ENCODE measurements at places on chromosomes 1 and 21.

DNA sequence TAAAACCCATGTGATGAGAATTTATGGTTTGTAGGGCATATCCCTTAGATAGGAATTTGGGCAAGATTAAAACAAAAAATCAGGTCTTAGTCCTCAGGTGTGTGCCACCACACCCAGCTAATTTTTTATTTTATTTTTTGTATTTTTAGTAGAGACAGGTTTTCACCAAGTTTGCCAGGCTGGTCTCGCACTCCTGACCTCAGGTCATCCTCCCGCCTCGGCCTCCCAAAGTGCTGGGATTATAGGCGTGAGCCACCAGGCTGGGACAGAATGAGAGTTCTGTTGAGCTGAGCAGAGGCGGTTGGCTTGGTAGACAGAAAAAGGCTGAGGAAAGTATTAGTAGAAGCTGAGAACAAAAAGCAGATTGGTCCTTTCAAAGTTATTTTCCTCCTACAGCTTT, 43.8 kb upstream of the EDARADD start:
- DNase-seq, result no peak

- no peak for DNase-seq
Measured at GRCh38 chr1:147760481-147761260, at the start of gene GJA5. Gene GJA5, minus strand, starts transcription at chr1:147760602. Its CDS starts 1,364 bp downstream, at chr1:147759238.

GRCh38 chr1:93740157-93740556, 58.5 kb upstream of the BCAR3 start:
- no peak for DNase-seq

DNA sequence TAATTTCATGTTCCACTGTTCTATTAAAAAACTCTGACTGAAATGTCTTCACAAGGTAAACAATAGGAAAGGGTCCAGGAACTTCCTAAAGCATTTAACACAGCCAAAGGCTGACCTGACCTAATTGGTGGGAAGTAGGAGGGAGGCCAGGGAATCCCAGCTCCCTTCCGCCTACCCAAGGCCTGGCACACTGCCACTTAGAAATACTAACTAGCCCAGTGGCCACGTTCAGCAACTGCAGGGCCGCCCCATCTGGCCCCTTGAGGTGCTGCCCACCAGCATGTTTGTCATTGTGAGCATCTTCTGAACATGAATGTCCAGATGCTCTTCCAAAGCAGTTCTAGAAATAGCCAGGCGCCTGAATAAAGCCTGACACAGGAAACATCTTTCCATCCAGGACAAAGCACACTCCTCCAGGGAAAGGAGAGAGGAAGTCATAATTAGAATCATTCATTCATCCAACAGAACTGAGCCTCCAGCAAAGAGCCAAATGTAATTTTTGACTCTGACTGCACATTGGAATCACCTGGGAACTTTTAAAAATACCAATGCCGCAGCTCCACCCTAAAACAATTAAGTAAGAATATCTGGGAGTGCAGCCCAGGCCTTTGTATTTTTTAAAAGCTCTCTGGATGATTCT, 44.6 kb upstream of the BCL9 start:
- DNase-seq, result peak; percentile 9

DNA sequence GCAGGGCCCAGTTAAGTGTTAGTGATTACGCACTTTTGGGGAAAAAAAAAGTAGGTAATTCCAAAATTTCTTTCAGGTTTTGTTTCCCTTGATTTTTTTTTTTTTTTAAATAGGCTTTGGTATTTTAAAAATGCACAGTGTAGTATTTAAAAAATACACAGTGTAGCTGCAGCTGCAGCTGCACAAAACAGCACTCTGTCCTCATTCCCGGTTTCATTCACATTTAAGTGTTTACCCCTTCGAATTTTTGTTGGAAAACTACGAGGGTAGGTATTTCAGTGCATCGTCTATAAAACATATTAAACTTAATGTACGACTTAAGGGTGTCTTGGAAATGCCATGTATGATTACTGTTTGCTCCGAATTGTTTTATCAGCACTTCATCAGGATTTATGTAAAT, 3.4 kb downstream of the NEK7 start:
- no peak for DNase-seq

GRCh38 chr1:203477748-203478147, 2.1 kb downstream of the PRELP start:
- DNase-seq, result no peak

DNA sequence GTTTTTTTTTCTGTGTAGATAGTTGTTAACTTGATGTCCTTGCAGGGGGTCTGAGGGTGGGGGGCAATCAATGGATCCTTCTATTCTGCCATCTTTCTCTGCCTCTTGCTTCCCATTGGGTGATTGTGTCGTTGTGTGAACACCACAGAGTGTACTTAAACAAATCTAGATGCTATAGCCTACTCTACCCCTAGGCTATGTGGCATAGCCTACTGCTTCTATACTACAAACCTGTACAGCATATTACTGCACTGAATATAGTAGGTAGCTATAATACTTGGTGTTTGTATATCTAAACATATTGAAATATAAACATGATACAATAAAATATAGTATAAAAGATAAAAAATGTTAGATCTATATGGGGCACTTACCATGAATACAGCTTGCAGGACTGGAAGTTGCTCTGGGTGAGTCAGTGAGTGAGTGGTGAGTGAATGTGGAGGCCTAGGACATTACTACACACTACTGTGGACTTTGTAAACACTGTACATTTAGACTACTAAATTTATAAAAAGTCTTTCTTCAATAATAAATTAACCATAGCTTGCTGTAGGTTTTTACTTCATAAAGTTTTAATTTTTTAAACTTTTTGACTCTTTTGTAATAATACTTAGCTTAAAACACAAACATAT, 105.4 kb downstream of the CENPF start:
- DNase-seq, result no peak

GRCh38 chr1:56507925-56508522, 71.3 kb downstream of the PLPP3 start:
- no peak for DNase-seq

GRCh38 chr1:202821467-202821866, 10.7 kb downstream of the PCAT6 start:
- DNase-seq, result no peak

DNA sequence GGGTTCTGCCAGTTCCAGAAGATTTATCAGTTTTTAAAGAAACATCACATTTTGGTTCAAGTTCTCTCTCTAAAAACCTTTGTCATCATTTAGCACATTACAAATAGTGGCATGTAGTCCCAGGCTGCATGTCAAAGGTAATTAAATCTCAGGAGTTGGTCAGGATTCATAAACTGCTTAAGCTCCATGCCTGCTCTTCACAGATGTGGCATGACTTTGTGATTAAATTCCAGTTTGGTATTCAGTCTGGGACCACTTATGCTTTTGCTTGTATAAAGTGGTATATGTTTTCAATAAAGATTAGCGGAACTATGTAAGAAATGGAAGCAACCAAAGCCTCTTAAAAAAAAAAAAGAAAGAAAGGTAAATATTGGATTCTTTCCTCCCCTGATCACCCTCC, 408.0 kb downstream of the DISC1 start:
- DNase-seq, result no peak

- DNase-seq, result no peak
Measured at GRCh38 chr1:21305900-21306189, 15.6 kb upstream of the ECE1 start.

DNA sequence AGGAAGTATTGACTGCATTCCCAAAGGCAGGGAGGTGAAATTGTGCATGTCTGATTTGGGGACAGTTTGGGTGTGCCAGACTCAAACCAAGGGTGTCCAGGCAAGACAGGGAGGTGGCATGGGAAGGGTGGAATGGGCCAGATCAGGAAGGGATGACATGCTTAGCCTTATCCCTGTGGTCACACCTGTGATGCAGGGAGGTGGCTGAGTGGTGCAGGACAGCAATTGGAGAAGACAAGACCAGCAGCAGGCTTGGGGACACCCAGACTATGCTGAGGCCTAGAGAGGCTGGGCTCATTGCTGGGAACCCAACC, 4.0 kb downstream of the FOXO6 start:
- DNase-seq, result no peak

DNA sequence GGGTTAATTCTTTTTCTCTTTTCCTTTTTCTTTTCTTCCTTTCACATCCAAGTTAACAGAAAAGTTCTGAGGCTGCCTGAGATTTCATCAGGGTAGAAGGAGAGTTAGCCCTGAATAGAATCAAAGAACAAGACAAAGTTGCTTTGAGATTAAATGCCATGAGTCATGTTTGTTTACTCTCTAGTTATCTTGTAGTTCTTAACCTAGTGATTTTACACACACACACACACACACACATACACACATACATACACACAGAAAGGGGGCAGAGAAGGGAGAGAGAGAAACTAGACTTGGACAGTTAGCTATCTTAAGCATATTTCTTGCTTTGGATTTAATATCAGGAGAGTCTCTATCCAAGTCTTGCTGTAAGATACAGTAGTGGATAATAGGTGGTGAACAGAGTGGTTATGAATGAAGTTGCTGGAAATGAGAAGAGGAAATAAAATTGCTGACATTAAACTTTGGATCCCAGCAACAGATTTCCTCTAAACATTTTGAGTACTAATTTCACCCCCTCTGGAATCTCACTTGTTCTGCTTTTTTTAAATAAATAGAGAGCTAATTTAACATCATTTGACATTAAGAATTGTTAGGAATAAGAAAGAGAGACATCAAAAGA, 19.9 kb downstream of the PLA2G4A start:
- no peak for DNase-seq

GRCh38 chr1:169115891-169116585, 9.5 kb downstream of the ATP1B1 start:
- no peak for DNase-seq

DNA sequence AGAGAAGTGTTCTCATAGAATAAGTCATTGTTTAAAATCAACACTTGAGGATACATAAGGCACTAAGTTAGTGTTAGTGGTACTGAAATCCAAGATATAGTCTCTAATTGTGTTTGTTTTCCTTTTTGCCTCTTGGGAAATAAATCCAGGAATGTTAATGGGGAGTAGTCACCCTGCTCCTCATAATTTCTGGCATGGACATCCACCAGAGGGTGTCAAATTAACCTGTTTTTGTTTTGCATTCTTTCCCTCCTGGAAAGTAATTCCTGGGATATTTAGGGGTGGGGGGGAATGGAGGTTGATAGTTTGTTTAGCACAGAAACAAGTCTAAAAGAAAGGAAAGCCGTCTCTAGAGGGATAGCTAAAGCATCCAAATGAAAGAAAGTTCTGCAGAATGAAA, 87.8 kb upstream of the MAP1LC3C start:
- no peak for DNase-seq

- DNase-seq, result no peak
Measured at GRCh38 chr1:119917304-119918055, 21.2 kb upstream of the ADAM30 start.

DNA sequence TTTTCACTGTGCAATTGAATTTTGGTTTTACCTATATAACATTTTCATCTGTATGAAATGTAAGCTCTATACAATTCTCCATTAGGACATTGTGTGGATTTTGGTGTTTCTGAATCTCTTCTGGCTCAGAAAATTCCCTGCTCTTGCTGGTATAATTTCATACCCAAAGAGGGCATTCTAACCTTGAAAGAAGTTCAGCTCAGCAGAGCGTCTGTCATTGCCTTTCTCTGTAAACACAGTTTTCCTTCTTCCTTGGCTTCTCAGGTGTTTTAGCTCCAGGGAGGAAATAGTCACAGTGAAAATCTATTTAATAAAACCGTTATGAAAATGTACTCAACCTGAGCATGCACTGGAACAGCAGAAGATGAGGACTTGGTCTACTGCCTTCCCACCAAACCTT, 16.0 kb downstream of the DISC1 start:
- DNase-seq, result no peak

DNA sequence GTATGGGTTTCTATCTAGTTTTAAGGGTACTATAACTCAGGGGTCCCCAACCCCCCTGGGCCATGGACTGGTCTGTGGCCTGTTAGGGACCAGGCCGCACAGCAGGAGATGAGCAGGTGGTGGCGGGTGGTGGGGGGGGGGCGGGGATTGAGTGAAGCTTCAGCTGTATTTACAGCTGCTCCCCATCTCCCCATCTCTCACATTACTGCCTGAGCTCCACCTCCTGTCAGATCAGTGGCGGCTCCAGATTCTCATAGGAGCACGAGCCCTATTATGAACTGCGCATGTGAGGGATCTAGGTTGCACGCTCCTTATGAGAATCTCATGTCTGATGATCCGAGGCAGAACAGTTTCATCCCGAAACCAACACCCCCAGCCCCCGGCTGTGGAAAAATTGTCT, 95.1 kb upstream of the SLC45A1 start:
- DNase-seq, result no peak

DNA sequence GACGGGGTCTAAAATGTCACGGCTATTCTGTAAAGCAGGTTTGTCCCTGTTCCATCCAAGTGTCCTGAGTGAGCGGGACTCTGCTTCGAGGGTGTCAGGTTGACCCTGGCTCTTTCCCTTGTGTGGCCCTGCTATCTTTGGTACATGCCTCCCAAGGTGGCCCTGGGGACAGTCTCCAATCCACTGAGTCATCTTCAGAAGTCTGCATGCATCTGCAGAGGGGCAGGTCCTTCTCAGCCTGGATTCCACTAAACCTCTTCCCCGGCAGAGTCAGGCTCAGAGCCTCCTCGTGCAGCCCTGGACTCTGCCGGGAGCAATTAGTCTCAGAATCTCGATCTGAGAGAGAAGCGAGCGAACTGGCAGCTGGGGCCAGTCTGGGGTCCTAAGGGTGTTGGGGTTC, 50.1 kb upstream of the KCNJ15 start:
- DNase-seq, result no peak

DNA sequence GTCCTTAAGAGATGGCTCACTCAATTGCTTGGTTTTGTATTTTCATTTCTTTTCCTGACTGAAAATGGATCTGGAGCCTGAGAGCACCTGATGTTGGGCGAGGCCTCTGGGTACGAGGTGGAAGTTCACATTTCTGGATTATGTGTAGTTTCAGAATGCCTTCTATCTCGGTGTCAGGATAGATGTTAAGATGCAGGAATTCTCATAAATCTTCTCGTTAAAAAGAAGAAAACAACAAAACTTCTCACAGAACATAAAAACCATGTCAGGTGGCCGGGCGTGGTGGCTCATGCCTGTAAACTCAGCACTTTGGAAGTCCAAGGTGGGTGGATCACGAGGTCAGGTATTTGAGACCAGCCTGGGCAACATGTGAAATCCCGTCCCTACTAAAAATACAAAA, 101.8 kb downstream of the RHOU start:
- DNase-seq, result no peak

GRCh38 chr1:179929955-179930798, 24.4 kb upstream of the CEP350 start:
- DNase-seq, result no peak

DNA sequence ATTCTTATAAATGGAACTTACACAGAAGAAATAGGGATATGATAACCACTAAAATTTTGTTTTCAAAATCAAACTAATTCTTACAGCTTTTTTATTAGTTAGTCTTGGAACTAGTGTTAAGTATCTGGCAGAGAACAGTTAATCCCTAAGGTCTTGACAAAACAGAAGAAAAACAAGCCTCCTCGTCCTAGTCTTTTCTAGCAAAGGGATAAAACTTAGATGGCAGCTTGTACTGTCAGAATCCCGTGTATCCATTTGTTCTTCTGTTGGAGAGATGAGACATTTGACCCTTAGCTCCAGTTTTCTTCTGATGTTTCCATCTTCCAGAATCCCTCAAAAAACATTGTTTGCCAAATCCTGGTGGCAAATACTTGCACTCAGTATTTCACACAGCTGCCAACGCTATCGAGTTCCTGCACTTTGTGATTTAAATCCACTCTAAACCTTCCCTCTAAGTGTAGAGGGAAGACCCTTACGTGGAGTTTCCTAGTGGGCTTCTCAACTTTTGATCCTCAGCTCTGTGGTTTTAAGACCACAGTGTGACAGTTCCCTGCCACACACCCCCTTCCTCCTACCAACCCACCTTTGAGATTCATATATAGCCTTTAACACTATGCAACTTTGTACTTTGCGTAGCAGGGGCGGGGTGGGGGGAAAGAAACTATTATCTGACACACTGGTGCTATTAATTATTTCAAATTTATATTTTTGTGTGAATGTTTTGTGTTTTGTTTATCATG, 42.3 kb upstream of the LAMC2 start:
- DNase-seq, result no peak

Measured in fibroblast of skin of left quadriceps (primary cell).